ENCODE measurements at places on chromosomes 11 and 22. TPM values are rescaled to one million over a fixed set of nuclear protein-coding genes. Genes with fewer than 3 reads are reported as not detected.

DNA sequence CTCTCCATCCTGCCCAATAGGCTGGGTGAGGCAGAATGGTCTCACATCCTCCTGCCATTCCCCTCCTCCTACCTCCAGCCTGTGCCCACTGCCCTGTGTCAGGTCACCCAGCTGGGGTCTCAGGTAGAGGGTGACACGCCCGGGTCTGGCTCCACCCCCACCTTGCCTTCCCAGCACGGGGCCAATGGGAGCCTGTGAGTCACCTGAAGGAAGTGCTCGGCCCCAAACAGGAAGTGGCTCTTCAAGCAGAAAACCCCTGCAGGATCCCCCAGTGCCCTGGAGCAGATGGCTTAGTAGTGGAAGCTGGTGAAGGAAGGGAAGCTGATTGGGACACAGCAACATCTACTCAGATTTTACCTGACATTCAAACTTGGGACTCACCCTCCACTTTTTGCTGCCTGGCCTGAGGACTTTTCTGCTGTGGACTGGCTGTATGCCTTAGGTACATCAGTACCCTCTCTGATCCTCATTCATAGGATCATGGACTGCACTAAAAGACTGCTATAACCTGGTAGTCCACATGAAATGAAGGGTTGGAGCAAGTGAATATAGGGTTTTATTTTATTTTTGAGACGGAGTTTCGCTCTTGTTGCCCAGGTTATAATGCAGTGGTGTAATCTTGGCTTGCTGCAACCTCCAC lies 33.4 kb downstream of the GDPD5 start:
- peak; percentile 72 for DNase-seq

DNA sequence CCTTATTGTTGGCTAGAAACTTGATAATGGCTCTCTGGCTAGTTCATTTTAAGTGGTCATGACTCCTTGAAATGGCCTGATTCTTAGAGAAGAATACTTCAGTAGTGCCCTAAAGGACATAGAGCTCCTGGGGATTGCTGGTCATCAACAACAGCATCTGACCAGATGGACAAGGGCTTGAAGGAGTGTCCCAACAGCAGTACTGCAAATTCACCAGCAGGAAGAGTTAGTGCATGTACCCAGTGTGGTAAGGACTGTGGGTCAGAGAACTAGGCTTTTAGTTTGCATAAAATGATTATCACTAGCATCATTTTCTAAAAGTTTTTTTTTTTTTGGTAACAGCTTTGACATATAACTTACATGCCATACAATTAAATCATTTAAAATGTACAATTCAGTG lies 39.5 kb upstream of the CUL5 start:
- DNase-seq = no peak

DNA sequence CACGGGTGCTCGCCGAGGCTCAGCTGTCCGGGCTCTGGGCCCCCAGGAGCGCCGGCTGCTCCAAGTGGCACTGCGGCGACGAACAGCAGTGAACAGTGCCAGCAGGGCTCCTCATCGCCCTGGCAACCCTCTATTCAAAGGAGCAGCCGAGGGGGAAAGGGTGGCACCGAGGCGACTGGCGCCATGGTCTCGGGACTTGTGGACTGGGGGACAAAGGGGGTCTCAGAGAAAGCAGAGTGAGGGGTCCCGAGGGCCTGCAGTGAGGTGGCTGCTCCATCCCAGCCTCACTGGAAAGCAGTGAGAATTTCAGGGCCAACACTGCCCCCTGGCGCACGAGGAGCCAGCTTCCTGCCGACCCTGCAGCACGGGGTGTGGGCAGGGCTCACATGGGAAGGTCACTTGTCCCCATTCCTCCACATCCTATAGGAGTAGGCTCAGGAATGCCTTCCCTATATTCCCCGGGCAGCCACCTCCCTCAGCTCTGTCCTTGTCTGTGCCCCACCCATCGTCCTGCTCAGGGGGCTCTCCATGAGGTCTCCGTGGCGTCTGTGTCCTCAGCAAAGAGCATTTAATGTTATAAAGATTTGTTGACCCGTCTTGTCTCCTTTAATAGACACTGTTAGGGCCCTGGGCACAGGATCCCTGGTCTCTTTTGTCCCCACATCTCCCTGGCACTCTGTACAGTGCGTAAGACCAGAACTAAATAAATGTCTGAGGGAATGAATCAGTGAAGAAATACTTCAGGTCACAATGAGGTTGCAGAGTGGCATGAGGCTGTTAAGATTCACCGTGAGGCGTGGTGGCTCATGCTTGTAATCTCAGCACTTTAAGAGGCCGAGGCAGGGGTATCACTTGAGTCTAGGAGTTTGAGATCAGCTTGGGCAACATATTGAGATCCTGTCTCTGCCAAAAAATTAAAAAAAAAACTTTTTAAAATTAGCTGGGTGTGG lies 26.4 kb downstream of the LRFN4 start:
- DNase-seq = peak; percentile 73

GRCh38 chr11:60974726-60975125 lies 3.2 kb downstream of the CD6 start:
- no peak for DNase-seq

Gene TTLL1
- total RNA-seq = 8.7 TPM
